ENCODE measurements at places on chromosomes 4 and X. TPM values are rescaled to one million over a fixed set of nuclear protein-coding genes. Genes with fewer than 3 reads are reported as not detected.
A peak's percentile ranks its signal among the peaks of the same experiment; 100 is the strongest.

UGT2B15 gene
- total RNA-seq: not detected

NPY2R gene
- total RNA-seq: not detected

FAM47C gene
- not detected for total RNA-seq

DNA sequence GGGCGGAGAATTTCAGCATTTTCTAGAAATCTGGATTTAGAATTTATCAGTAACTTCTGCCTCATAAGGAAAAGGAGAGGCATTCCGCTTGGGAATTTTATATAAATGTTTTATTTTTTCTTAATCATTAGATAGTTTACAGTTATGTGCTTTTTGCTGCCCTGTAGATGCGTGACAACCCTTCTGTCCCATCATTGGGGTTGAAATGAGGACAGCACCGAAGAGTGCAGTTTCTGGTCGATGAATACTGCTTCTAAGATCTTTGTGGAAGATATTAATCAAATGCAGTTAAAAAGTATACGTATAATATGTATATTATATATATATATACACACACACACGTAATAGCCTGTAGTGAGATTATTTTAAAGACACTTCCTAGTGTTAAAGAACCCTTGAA is 1.5 kb downstream of the RBPJ start:
- DNase-seq: no peak

DNA sequence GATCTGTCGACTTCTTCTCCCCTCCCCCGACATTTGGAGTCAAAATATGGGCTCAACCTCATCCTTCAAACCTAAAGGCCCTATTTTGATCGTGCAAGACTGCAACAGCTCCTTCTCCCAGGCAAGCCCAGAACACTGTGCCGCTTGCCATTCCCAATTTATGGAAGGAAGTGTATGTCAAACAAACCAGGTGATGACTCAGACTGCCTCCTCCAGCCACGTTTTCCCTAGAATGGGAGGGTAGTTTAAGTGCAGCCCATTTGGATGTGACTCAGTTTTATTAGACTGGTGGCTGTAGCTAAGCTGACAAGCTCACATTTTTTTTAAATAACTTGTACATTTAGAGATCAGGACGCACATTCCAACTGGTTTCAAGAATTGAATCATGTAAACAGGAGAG is 570.4 kb upstream of the DIPK2B start:
- DNase-seq: no peak

DNA sequence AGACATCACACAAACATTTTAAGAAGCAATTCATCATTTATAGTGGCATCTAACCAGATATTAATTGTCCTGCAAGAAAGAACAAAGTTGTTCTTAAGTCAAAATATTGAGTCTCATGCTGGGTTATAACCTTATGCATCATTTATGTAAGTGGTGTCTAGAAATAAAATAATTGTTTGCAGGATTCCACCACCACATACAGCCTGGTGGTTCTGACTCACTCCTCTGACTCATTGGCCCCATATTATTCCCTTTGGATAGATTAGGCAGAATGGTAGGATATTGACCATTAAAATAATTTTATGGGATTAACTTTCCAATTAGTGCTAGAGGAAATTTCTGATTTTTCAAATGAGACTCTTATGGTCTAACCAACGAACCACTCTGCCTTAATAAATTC is 384.5 kb downstream of the GRXCR1 start:
- no peak for DNase-seq

DNA sequence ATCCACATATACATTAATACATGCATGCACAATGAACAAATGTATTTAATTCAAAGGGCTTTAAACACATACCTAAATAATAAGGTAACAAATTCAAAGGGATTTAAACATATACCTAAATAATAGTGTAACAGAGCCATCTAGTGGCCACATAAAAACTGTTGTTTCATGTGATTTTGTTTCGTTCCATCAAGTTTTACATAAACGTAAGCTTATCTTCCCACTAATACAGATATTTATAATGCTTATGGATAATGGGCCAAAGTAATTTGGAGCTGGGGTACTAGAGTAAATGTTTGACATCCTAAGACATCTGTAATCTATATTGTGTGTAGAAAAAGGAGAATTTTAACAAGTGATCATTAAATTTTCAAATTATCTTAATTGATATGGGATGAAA is 82.3 kb downstream of the PRSS12 start:
- DNase-seq: peak; percentile 44

- peak; percentile 99 for DNase-seq
These were observed 466.8 kb upstream of the FAM241A start for GRCh38 chr4:111678479-111678878.

- no peak for DNase-seq
These were observed 3.4 kb upstream of the USP9X start for GRCh38 chrX:41081821-41082220.

- no peak for DNase-seq
These were observed 20.8 kb downstream of the CNOT6L start for GRCh38 chr4:77798385-77798784.

DNA sequence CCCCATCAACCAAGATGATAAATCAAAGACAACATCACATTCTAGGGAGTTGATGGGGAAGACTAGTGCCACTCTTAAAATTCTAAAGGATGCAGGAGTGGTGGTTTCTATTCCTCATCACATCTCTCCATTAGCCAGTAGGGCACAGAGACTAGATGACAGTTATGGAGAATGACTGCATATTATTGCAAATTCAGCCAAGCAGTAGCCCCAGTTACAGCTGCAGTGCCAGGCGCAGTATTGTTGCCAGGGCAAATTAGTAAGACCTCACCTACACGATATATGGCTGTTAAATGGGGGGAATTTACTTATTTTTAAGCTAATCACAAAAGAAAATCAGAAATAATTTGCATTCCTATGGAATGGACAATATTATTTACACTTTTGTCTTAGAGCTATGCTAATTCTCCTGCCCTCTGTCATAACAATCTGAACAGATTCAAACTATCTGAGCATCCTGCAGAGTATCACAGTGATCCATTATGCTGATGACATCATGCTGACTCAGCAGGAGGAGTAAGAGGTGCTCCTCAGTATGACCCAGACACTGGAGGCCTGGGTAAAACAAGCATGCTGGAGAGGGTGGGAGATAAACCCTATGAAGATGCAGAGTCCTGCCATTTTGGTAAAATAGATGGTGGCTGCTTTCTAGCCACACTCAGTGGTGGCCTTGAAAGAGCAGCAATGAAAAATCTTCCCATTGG is 24.7 kb downstream of the ETNPPL start:
- no peak for DNase-seq

GRCh38 chrX:3811331-3812311 is 98.2 kb upstream of the PRKX start:
- no peak for DNase-seq

- no peak for DNase-seq
These were observed 111.5 kb downstream of the AFAP1 start for GRCh38 chr4:7828011-7828720.

- DNase-seq: no peak
These were observed 122.5 kb upstream of the HCCS start for GRCh38 chrX:10988653-10989052.

GRCh38 chrX:54909941-54910340 is 10.7 kb upstream of the TRO start:
- DNase-seq: no peak

GRCh38 chr4:22268350-22269025 is 247.4 kb downstream of the ADGRA3 start:
- DNase-seq: no peak
